Renal pelvis (tissue), 12 donors: ENCODE measurements at places on chromosomes 13 and 19.

DNA sequence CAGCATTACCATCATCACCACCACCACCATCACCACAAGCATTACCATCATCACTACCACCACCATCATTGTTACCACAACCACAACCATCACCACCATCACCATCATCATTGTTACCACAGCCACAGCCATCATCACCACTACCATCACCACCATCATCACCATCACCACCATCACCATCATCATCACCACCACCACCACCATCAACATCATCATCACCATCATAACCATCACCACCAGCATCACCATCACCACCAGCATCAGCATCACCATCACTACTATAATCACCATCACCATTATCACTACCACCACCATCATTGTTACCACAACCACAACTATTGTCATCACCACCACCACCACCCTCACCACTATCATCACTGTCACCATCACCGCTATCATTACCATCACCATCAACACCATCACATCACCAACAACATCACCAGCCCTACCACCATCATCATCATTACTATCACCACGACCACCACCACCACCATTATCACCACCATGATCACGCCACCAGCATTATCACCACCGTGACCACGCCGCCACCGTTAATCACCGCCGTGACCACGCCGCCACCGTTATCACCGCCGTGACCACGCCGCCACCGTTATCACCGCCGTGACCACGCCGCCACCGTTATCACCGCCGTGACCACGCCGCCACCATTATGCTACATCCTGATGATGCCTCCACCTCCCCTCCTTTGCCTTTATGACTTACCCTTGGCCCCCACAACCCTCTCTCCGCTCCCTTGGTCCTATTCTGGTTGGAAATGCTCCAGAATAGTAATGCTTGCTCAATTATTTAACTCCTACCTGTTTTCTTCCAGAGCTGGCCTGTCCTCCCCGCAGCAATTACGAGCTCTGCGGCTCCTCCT lies 10.0 kb upstream of the FXYD3 start:
- no peak for DNase-seq

GRCh38 chr19:17797424-17798201 lies 2.7 kb downstream of the B3GNT3 start:
- DNase-seq = no peak

DNA sequence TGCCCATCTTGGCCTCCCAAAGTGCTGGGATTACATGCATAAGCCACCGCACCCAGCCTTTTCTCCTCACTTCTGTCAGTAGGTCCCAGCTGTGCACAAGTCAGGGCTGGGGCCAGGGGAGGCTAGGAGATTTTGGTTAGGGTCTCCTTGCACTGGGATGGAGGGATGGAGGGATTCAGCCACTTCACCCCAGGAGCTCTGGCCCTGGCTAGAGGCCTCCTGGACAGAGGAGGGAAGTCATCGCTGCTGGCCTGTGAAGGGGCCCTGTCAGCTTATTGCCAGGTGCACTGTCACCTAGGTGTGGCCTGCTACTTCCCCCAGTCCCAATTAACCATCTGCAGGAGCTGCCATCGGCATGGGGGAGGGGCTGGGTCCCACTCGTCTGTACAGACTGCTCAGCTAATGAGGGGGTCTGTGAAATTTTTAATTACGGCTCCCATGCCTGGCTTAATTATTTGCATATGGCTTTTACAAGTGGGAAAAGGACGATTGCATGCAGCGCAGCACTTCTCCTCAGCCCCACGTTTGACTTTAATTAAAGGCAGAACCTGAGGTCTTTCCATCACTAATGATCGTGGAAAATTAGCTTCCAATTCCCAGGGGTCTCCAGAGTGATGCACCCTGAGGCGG lies 52.4 kb downstream of the CHST8 start:
- DNase-seq = no peak

DNA sequence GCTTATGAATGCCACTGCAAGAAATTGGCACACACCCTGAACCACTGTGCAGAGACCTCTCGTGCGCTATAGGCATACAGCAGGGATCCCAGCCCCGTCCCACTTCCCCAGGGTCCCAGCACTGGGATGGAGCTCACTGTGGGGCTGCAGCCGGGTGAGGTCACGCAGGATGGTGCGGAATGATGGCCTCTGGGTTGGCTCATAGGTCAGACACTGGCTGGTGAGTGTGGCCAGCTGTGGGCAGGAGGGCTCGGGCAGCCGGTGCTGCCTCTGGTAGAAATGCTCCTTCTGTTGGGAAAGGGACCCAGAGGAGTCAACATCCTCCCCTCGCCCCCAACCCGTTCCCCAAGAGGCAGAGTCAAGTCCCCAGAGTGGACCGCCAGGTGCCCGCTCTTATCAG lies 17.0 kb upstream of the ICAM3 start:
- no peak for DNase-seq

GRCh38 chr13:100546713-100547405 lies 41.7 kb downstream of the GGACT start:
- DNase-seq = no peak

GRCh38 chr13:28426381-28426780 lies 68.5 kb downstream of the FLT1 start:
- DNase-seq = no peak

GRCh38 chr19:48807590-48808308 lies 3.1 kb downstream of the BCAT2 start:
- DNase-seq = no peak

GRCh38 chr13:37364007-37364406 lies 234.6 kb downstream of the POSTN start:
- DNase-seq = no peak

DNA sequence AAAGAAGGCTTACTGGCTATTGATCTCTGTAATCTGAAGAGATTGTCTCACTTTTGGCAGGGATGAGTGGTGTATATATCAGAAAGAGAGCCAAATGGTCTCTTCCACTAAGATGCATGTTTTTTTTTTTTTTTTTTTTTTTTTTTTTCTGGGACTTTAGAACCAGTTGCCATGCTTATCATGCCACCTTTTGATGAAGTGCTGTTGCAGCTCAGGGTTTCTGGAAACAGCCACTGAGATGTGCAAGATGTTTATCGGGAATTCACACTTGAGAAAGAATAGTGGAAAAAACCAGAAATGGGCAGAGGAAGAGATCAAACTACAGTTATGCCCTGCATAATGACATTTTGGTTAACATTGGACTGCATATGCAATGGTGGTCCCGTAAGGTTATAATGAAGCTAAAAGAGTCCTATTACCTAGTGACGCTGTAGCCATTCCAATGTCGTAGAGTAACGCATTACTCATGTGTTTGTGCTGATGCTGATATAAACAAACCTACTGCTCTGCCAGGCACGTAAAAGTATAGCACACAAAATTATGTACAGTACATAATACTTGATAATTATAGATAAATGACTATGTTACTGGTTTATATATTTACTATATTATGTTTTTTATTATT lies 121.0 kb downstream of the KLF5 start:
- DNase-seq = no peak

GRCh38 chr13:99805361-99805760 lies 166.2 kb downstream of the ZIC5 start:
- no peak for DNase-seq

DNA sequence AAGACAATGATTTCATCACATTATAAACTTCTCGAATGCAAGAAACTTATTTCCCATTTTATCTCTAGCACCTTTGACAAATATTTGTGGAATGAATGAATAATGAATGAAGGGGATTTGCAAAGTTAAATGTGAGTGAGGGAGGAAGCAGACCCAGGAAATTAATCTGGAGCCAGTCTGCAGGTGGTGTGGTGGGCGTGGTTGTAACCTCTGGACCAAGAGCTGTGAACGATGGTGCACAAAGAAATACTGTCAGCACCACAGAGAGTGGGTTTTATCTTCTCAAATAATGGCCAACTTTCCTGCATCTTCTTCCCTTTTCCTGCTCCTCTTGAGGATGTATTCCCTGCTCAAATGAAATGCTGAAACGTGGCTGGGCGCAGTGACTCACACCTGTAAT lies 11.0 kb upstream of the ZNF792 start:
- DNase-seq = no peak

DNA sequence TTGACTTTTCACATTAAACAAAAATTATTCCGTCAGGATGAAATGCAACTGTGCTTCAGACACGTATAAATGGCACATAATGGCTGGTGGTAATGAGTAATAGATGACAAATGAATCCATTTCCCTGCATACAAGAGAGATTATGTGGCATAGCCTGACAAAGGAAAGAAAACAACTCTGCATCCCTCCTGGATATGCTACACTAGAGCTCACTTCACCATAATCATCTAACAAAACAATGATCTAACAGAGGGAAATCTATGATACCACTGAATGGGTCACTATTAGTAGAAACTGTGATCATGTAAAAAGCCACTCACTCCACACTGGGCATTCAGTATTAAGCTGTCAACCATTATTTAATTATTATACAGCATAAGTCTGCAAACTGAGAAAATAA lies 1498.4 kb downstream of the EFNB2 start:
- no peak for DNase-seq

- DNase-seq = no peak
Measured at GRCh38 chr13:110802260-110802659, 88.8 kb downstream of the ING1 start.

- DNase-seq = no peak
Measured at GRCh38 chr13:69418319-69418718, 689.3 kb upstream of the ATXN8OS start.
